ENCODE measurements at places on chromosomes 3 and 15.

GRCh38 chr3:14118400-14119381, 6.0 kb downstream of the CHCHD4 start:
- no peak for DNase-seq

- no peak for DNase-seq
Measured at GRCh38 chr15:73010154-73011152, 41.8 kb upstream of the NEO1 start.

DNA sequence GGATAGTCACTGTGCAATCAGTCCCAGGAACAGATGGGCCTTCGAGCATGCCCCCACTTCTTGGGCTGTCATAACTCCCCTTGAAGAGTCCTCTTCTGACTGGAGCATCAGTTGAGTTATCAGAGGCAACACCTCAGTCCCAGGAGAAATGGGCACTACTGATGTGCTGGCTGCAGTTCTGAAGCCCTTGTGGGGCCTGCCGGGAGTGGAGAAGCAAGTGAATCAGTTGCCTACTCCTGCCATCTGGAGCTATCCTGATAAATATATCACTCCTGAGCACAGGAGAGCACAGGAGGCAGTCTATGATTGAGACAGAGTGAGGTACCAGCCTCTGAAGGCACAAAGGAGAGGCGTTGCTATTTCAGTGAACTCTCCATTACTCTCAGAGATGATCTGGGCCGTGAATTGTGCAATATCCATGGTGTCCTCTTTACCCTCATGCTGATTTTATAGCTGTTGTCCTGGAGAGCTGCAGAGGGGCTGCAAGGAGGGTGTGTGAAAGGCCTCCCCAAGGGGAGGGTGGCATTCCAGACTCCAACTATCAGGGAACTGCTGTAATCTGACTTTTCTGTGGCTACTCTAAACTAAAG, 344.2 kb upstream of the ROPN1 start:
- DNase-seq = no peak

DNA sequence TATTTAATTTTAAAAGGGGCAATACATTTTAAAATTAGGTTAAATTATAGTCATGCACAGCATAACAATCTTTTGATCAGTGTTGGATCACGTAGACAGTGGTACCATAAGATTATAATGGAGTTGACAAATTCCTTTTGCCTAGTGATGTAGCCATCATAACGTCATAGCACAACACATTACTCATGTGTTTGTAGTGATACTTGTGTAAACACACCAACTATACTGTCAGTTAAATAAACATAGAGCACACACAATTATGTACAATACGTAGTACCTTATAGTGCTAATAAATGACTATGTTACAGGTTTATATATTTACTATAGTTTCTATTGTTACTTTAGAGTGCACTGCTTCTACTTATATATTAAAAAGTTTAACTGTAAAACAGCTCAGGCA, 31.2 kb downstream of the FOXB1 start:
- DNase-seq = no peak

DNA sequence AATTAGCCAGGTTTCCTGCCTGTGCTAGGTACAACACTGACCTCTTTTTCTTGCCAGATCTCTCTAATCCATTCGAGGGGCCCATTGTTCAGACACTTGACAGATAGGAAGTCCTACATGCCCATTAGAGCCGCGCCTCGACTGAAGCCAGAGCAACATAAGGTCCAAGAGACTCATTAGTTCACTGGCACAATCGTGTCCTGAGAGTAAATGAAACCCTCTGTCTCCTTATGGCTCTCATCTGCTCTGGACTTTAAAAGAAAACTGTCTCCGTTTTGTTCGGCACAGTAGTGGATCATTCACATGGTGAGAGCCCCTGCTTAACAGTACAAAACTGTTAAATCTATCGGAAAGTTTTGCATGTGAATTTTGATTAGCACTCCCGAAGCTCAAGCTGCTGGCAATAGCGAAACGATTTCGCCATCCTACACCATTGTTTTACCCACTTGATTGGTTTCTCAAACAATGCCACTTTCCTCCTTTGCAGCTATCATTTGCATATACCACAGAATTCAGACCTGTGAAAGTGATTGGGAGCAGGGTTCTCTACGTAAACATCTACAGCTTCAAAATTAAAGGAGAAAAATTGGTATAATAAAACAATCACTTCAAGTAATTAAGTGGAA, 19.0 kb upstream of the C15orf61 start:
- no peak for DNase-seq

DNA sequence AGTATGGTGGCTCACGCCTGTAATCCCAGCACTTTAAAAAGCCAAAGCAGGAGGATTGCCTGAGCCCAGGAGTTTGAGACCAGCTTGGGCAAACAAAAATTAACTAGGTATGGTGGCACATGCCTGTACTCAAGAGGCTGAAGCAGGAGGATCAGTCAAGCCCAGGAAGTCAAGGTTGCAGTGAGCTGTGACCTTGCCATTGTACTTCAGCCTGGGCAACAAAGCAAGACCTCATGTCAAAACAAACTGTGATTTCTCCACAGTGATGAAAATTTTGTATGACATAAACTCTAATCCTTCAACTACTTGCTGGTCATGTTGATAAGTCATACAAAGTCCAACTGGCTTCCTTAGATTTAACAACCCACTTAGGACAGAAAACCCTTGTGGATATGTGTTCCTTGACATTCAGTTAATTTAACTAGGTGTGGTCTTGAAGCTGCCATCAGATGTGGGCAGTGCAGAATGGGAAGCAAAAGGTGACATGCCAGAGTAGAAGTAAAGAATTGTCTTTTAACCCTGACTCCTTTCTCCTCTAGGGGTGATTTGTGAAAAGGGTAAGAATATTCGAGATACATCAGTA, 263.3 kb downstream of the PTPRG start:
- no peak for DNase-seq
